ACHN (cell line): ENCODE measurements at places on chromosomes 7 and 10.

DNA sequence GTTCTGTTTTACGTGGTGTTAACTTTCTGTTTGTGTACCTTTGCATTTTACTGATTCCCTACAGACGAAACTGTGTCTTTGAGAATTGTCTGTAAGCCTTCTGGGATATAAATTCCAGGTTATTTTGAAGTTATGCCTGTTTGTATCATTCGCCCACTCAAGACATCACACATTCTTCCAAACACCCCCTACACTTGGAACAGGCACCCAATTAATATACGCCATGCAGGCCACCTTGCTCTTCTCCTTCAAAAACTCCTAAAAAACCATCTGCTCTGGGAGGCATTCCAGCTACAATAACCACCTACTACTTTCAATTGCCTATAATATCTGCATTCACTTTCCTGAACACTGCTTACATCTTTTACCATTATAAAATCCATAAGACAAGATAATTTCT lies 453.3 kb downstream of the DGKB start:
- no peak for DNase-seq

DNA sequence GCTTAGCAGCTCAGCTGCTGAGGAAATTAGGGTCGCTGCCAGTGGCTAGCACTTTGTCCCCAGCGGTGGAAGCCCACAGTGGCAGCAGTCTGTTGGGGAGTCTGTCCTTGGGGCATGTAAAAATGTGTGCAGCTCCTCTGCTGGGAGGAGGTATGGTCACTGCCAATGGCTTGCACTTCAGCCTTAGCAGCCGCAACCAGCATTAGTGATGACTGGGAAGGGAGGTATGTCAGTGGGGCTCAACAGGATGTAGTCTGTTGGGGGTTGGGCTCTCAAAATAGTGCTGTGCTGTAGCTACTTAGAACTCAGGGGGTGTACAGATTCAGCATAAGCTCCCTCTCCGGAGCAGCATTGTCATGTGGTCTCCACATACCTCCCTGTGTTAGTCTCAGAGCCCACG lies 189.9 kb downstream of the ZEB1 start:
- DNase-seq, result no peak

- DNase-seq, result no peak
These were observed 79.9 kb downstream of the PRKAG2 start for GRCh38 chr7:151796871-151797537.

DNA sequence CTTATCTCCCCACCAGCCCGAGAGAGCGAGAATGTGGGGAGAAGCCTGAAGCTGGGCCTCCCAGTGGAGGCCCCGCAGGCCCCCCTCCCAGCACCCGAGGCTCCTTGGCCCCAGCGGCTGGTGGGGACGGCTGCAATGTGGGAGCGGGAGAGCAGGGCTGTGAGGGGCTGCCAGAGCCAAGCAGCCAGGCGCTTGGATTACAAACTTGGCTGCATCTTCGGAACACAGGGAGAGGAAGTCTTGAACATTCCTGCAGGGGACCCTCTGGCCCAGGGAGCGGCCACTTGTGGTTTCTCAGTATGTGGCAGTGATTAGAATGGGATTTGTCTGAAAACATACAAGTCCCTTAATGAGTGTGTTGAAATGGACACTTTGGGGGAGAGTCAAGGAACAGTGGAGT lies 23.2 kb downstream of the ELN start:
- DNase-seq, result no peak

DNA sequence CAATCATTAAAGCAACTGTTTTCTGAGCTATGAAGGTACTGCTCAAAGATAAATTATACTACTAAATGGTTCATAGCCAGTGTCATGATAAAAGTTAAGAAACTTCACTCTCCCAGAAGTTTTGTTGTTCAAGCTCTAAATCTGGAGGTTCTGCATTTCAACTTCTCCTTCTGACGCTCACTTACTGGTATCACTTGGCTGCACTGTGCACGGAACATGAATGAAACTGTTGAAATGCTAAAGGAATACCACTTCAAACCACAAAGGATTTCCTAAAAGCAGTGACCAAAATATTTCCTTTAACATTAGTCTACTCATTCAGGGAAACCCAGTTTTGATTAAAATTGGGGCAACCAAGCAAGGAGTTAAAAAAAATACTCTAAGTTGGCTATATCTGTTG lies 93.6 kb downstream of the UBE2H start:
- no peak for DNase-seq

- DNase-seq, result no peak
These were observed 10.1 kb downstream of the ANKRD22 start for GRCh38 chr10:88841316-88842111.

DNA sequence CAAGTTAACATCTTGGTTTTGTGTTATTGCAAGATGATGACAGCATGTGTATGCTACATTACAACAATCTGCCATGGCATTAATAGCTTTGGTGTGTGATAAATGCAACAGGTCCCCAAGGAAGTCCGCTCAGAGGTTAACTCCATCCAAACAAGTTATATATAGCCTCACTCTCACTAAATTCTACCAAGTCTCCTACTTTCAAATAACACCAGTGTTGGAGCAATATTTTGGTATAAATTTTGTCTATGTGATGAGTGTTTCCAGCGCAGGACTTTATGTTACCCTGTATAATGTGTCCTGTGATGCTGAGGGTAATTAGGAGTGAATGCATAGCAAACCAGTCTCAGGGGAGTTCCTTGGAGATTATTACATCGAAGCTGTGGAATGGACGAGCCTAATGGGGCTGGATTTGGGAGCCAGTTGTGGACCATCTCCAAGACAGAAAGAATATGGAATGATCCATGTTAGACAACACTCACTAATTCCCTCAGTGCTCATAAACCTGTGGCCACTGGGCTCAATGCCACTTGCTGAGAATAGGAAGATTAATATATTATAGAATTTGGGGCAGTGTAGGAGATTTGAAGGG lies 127.6 kb upstream of the CXCL12 start:
- DNase-seq, result no peak
